ENCODE measurements at places on chromosomes 6 and 20.

DNA sequence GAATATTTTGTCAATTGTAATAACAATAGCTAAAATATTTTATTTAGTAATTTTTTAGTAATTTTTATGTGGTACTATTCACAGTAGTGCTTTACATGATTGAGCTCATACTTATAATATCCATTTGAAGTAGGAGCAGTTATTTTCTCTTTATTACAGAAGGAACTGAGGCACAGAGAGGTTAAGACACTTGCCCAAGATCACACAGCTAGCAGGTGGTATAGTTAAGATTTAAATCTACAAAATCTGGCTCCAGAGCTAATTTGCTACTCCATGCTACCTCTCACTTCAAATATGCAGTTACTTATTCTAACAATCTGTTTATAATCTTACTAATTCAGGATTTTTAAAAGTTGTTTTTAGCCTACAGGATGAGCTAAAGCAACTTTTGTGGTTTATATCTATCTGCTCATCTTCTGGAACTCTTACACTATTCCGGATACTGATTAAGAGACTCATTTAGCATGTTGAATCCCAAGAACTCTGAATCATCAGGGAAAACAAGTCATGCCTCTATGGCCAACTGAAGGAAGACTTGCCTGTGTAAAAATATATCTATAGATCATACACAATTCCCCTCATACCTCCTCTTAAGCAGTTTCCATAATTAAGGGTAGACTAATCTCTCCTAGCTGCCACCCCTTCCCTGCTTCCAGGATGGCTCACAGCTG lies 324.2 kb downstream of the UBE3D start:
- no peak for DNase-seq

GRCh38 chr6:132133736-132134445 lies 182.7 kb upstream of the CCN2 start:
- peak; percentile 70 for DNase-seq

DNA sequence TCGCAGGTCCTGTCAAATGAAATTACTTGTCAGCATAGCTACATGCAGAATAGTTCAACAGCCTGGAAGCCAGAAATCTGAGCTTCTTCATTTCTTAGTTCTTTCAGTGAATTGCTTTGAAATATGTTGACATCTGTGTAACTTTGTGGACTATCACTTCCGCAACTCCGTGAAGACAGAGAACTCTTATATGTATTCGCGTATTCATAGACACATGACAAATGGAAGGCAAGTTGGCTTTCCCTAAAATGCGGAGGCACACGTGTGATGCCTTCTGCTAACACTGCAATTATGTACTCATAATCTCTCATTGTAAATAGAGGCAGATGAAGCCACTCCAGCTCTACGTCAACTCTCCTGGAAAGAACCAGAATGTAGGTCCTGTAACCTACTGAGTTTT lies 701.5 kb downstream of the PRKN start:
- DNase-seq = no peak

GRCh38 chr6:36947570-36948351 lies 6.8 kb upstream of the PI16 start:
- no peak for DNase-seq
